CD4-positive, alpha-beta T cell treated with Interleukin-1 beta for 1 hour (primary cell): ENCODE measurements at places on chromosomes 6 and 20.

GRCh38 chr20:32600681-32601237 lies 15.6 kb upstream of the NOL4L start:
- no peak for DNase-seq

DNA sequence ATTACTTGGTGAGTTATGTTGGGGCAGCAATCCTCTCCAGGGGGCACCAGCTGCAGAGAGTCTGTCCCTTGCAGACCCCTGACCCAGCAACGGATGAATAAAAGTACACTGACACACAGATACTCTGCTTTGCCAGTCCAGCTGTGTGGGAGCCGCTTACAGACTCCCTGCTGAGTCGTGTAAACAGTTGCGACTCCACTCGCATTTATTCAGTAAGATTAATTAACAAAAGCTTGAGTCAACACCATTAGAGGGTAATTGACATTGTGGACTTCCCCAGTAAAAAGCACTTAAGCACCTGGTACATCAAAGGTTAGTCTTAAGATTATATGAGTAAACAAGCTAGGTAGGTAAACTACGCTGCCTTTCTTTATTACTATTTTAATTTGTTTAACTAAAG lies 92.0 kb upstream of the TMEM181 start:
- no peak for DNase-seq

DNA sequence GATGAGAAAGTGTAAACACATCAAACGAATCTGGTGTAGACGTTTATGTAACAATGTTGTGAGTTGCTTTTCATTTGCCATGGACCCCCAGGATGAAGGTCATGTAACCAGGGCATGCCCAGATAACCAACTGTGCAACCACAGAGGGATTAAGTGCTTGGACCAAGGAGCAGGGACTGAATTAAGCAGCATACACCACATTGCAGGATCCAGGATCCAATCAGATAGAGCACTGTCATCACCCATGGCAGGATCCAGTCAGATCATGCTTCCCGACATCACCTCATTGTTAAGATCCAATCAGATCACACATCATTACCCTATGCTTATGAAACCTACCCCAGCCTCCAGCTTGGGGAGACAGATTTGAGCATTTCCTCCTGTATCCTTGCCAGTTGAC lies 74.3 kb upstream of the RCAN2 start:
- no peak for DNase-seq

DNA sequence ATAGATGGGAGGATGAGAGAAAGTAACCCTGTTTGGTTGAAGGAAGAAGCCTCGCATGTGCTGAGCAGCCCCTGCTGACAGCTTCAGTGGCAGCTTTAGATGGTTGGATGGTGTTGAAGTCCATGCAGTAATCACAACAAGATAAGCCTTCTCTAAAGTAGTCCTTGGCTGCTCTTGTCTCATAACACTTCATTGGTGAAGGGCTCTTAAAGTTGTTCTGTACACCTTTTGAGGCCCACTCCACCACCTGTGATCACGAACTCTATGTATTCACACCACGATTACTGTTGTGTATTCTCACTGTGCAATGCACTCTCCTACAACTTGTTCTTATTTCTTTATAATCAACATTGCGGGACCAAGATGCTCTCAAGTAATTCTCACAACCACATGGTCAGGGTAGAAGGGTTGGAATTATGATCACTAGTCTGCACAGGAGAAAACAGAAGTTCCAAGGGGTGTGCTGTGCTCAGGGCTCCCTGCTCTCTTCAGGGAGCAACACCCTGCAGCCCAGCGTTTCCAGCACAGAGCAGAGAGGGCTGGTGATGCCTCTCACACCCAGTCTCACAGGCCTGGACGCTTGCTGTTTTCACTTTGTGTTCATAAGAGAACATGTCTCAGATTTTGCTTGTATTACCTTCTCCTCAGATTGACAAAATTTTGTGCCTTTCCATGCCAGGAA lies 294.4 kb downstream of the SMOC2 start:
- no peak for DNase-seq

GRCh38 chr6:90209527-90209926 lies 87.1 kb downstream of the BACH2 start:
- no peak for DNase-seq

GRCh38 chr20:48862279-48862678 lies 34.5 kb upstream of the PREX1 start:
- DNase-seq: no peak

DNA sequence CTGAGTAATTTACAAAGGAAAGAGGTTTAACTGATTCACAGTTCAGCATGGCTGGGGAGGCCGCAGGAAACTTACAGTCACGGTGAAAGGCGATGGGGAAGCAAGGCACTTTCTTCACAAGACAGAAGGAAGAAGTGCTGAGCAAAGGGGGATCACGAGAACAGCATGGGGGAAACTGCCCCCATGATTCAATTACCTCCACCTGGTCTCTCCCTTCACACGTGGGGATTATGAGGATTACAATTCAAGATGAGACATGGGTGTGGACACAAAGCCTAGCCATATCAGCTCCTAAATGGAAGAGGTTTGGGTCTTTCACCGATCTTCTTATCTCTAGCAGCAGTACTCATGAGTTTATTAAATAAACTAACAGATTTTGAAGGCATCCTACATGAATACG lies 152.9 kb upstream of the RUNX2 start:
- DNase-seq: no peak

GRCh38 chr6:111220383-111221031 lies 133.2 kb downstream of the SLC16A10 start:
- DNase-seq: no peak

- DNase-seq: no peak
Measured at GRCh38 chr20:5474646-5475550, 158.1 kb upstream of the PROKR2 start.

DNA sequence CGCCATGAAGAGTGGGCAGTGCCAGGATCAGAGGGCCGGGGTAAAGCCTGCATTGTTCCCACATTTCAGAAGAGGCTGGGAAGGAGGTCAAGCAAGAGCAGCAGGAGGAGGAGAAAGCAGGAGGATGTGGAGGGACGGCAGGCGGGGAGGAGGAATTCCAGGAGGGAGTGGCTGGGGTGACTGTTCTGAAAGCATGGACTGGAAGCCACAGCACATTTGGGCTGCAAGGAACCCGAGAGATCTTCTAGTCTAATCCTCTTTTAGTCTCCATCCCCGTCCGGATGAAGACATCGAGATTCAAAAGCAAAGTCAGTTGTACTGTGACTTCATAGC lies 76.9 kb downstream of the FAM50B start:
- DNase-seq: no peak

GRCh38 chr20:44074252-44075151 lies 112.5 kb downstream of the JPH2 start:
- DNase-seq: no peak

DNA sequence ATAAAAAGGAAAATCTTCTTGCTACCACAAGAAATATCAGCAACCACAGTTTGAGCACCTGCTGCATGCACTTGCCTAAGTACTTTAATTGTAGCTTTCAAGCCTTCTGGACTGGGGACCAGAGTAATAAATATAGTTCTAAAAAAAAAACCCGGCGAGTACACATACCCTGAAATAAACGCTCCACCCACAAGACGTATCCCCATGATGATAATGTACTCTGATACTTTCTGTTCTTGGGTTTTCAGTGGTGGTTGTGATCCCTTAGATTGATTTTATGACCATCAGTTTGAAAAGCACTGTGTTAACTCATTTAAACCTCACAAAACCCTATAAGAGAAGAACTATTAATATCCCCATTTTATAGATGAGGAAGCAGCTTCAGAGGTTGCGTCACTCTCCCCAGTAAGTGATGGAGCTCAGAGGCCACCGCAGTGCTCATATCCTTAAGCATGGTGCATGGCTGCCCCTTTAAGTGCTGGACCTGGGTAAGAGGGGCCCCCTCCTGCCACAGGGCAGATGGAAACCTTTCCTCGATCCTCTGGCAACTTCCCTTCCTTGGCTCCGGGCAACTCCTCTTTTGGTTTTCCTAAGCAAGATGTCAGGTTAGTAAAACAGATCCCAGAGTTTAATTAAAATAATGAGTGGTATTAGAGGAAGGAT lies 67.3 kb downstream of the KCNB1 start:
- DNase-seq: no peak

DNA sequence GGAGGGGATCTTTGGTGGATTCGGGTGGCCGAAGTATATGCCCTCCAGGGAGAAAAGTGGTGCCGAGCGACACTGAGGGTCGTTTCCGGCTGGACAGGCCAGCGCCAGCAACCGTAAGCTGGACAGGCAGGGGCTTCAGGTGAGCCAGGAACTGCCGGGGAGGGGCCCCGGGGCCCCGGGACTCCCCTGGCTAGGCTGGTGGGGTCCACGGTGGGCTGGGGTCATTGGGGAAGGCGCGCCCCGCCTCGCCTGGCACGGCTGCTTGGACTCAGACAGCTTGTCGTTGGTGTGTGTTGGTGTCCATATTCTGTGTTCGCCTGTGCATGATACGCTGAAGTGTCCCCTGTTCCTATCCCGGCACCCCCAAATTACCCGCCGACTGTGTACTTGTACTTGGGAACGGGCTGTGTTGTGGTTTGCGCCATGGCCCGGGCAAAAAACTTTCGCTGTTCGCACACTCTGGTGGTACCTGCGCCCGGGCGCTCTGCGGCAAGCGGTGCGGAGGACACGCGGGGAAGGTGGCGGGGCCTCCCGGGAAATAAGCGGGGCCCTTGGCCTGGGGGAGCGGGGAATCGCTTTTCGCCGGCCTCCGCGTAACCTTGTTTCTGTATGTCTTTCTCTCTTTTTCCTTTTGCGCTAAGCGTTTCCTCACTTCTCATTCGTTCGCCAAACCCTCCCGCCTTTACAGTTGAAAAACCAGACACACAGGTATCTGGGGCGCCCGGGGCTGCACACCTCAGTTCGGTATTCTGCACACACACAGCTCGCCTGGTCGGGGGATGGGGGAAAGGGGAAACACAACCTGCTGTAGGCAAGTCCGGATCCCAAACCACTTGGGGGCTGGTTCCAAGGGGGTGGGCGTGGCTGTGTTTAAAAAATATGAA lies 3.2 kb downstream of the GNAS start:
- no peak for DNase-seq

DNA sequence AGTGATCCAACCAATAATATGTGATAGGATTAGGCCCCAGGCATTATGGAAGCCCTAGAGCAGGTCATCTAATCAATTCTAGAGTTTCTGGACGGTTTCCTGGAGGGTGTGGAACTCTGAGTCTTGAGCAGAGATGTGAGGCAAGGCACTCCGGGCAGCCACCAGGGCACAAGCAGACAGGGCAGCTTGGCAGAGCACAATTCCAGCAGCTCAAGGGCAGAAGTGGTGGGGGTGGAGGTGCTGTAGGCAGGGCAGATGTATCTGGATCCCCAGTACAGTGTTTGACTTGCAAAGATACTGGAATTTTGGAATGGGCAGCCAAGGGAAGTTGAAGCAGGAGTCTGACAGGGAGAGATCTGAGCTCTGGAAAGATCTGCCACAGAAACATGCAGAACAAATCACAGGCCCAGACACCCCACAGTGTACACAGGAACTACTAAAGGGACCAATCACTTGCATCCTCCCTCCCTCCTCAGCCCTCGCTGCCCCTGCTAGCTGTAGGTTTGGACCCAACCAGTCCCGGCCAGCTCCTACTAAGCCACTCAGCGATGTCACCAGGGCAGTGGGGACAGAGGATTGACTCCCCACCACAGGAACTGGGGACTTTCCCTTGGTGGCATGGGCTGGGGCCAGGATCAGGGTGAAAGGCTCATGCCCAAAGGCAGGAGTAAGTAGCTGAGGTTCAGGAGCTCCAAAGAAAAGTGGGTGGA lies 47.0 kb downstream of the TFEB start:
- no peak for DNase-seq

GRCh38 chr20:12883507-12883885 lies 125.3 kb upstream of the SPTLC3 start:
- no peak for DNase-seq

DNA sequence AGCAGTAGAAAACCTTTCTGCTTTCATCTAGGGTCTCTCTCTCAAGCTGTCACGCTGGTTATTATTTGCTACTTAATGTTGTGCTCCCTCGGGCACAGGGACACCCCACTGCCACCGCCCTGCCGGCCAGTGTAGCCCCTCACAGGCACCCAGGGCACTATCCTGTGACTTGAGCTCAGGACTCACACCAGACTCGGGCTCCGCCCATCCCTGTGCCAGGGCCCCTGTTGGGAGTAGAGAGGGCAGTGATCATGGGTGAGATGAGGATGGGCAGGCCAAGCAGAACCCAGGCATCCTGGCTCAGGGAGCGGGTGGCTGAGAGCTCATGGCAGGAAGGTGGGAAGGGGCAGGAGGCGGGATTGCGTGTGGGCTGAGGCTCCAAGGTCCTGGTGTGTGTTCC lies 371.9 kb downstream of the ZFAND3 start:
- DNase-seq: no peak

DNA sequence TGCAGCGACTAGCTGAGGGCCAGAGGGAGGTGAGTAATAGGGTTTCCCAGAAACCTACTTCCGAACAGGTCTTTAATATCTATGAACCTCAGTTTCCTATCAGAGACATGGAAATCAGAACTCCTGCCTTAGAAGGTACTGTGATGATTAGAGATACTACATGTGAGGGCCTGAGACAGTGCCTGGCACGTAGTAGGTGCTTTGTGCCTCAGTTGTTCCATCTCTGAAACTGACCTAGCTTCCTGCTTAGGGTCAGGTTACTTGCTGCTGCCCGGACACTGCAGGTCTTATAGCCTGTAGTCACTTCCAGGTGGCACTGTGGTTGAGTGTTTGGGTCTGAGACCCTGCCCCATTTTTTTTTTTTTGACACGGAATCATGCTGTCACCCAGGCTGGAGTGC lies 20.9 kb downstream of the RAB44 start:
- no peak for DNase-seq

DNA sequence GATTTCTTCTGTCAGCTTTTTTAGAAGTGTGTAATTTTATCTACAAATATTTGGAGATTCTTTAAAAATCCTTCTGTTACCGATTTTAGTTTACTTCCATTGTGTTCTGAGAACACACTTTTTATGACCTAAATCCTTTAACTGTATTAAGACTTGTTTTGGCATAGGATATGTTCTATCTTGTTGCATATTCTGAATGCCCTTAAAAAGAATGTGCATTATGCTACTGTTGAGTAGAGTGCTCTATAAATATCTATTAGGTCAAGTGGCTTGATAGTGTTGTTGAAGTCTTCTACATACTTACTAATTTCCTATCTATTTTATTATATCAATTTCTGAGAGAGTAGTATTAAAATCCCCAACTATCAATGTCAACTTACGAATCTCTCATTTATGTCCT lies 502.2 kb downstream of the MAFB start:
- DNase-seq: no peak

DNA sequence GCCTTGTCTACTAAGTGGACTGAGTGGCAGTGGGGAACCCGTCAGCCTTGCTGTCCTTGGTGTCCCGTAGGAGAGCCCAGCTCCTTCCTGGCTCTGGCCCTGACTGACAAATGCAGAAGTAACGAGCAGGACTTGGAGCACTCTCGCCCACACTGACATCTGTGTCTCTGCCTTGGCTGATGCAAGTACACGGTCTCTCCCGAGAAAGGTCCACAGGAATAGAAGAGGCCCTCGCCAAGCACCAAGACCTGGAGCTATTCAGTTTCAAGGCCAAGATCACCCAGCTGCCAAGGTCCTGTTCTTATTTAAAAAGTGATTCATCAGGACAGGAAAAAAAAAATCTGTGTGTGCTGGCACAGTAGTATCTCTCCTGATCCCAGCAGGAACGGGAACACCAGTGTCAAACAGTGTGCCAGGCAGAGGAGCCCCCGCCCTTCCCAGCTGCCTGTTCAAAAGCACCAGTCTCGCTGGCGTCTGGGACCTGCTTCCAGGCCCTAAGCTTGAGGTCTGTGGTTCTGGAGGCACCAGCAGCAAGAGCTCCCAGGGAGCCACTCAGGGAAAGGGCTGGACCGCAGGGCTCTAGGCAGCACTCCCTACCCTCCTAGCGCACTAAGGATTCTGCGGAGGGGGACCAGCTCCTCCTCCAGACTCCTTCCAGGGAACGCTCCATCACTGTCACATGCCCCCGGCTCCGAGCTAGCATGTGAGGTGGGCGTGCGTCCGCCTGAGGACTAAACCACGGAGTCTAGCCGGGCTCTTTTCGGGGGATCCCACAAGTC lies 376.9 kb downstream of the RNGTT start:
- no peak for DNase-seq
